ENCODE measurements at places on chromosomes 12 and 14.

- DNase-seq, result no peak
Measured at GRCh38 chr12:9365296-9365695, 157.1 kb upstream of the PZP start.

- no peak for DNase-seq
Measured at GRCh38 chr12:9674226-9674590, 4.7 kb downstream of the CLEC2D start.

GRCh38 chr12:6195665-6196535 lies 4.3 kb upstream of the CD9 start:
- peak; percentile 72 for DNase-seq

- no peak for DNase-seq
Measured at GRCh38 chr12:96034621-96035282, 635 bp downstream of the LTA4H start.

DNA sequence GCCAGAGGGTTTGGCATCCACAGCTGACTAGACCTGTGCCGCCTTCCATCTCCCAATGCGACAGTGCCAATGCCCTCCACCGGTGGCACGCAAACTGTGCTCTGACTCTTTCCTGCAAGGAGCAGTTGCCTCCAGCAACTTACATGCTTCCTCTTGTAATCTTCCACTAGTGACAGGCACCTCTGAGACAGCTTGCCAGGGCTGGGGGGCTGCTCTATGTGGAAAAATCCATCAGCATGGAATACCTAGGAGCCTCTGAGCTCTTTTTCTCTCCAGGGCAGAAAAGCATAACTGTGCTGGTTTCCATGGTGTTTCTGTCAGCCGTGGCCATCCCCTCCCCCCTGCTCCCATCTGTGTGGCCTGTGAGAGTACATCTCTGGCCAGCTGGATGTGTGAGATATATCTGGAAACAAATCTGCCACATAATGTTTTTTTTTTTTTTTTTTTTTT lies 110.6 kb downstream of the MYRFL start:
- DNase-seq, result no peak

- no peak for DNase-seq
Measured at GRCh38 chr12:131619106-131619642, 91.7 kb upstream of the SFSWAP start.

DNA sequence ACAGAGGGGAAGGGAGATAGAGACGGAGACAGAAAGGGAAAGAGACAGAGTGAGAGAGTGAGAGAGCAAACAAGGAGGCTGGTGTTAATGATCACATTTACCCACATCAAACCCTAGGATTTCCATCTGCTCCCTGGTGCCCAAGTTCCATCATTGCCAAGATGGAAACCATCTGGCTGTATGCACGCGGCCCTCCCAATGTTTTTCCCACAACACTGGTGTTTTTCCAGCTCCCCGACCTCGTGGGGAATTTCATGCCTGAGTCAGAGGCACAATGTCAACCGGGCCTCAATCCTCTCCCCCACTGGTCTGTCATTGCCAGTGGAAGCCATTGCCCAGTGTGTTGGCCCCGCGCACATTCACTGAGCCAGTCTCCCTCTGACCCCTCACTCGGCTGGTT lies 19.9 kb upstream of the BDKRB2 start:
- no peak for DNase-seq

DNA sequence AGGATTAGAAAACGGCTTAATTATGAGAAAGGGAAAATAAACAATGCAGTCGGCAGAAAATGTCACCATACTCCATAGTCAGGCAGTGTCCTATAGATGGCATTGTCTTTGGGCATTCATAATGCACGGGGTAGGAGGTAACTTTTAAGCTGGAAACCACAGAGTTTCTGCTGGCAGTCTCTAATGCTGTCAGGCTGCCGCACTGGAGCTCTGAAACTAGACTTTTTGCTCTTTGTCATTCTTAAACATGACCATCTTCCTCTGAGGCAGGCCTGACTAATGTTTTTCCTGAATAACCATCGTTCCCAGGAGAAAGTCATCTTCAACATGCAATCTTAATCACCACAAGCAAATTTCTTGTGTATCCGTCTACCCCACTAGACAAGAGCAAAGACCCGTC lies 108.8 kb downstream of the ETNK1 start:
- DNase-seq, result no peak

GRCh38 chr14:58077621-58078020 lies 74.4 kb downstream of the ARMH4 start:
- no peak for DNase-seq

GRCh38 chr12:66813137-66813892 lies 134.4 kb upstream of the GRIP1 start:
- DNase-seq, result no peak

GRCh38 chr14:91732439-91732838 lies 553 bp upstream of the CATSPERB start:
- no peak for DNase-seq

DNA sequence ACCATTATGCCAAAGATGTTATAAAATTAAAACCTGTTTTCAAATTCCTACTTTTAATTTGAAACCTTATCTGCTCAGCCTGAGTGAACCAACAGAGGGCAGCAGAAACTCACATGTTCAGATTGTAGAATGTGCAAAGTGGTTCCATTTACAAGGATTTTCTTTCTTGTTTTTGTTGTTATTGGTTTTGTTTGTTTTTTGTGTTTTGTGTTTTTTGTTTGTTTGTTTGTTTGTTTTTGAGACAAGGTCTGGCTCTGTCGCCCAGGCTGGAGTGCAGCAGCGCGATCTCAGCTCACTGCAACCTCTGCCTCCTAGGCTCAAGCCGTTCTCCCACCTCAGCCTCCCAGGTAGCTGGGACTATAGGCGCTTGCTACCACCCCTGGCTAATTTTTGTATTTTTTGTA lies 22.8 kb upstream of the GARIN2 start:
- DNase-seq, result peak; percentile 16

DNA sequence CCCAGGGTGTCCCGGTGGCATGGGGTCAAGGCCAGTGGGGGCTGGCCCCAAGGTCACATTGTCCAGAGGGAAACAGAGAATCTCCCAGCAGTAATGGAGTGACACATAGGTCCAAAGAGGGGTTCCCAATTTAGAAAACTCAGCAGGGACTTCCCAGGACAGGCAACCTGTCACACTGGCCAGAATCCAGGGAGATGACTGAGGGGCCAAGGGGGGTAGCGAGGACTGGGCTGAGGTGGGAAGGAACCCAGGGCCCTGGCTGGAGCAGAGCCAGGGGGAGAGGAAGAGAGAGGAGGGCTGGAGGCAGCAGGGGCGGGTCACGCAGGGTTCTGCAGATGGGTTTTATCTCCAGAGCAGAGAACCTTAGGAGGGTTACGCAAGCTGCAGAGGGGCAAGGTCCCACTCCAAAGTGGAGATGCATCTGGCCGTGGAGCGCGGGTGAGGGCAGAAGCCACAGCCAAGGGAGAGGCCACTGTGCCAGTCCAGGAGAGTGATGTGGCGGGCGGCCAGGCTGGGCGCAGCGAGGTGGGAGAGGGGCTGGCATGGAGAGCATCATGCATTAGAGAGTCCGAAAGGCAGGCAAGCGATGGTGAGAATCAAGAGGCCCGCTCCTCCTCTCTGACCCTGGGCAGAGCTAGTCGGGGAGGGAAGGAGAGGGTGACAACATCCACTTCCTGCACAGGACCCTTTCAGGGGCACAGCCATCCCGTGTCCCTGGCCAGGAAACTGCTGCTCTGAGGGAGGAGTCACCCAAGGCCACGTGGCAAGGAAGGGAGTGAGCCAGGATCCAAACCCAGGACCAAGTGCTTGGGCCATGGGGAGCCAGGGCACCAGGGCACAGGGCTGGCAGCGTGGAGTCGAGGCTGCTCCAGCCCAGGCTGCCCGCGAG lies 29.0 kb downstream of the NCOR2 start:
- DNase-seq, result no peak

- DNase-seq, result no peak
Measured at GRCh38 chr12:56677680-56678079, 10.4 kb downstream of the PTGES3 start.

GRCh38 chr12:6340032-6340638 lies 1.7 kb downstream of the TNFRSF1A start:
- no peak for DNase-seq

DNA sequence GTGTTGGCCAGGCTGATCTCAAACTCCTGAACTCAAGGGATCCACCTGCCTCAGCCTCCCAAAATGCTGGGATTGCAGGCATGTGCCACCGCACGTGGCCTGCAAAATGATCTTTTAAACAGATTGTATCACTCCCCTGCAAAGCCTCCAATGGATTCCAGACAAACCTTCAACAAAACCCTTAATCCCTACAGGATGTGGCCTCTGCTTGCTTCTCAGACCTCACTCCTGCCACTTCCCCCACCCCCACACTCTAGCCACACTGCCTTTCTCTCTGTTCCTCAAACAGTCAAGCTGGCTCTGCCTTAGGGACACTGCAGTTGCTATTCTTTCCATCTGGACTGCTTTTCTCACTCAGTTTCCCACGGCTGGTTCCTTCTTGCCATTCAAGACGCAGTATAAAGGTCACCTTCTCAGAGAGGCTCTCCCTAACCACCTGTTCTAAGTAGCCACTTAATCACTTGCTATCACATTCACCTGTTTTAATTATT lies 47.3 kb upstream of the TMED10 start:
- no peak for DNase-seq

DNA sequence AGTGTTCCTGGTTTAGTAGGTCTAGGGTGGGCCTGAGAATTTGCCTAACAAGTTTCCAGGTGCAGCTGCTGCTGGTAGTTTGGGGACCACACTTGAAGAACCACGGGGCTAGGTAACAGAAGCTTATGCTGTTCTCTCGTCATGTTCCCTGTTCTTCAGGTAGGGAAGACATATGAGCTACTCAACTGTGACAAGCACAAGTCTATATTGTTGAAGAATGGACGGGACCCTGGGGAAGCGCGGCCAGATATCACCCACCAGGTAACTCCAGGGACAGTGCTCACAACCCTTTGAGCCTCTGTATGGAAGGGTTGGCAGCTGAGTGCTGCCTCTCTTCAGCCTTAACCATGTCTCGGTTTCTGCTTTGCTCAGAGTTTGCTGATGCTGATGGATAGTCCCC lies 3.5 kb downstream of the EMG1 start:
- DNase-seq, result no peak

DNA sequence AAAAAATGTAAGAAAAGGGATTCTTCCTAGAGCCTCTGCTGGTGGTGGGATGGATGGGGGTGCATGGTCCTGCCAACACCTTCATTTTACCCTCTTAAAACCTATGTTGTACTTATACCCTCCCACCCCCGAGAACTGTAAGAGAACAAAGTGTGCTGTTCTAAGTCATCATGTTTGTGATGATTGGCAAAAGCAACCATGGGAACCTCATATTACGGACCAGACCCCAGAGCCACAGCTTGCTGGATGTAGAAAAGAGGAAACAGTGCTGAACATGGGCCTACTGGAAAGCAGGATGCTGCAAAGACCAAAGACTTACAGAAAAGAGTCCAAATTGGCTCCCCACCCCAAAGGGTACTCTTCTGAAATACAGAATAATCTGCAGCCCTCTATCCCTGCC lies 311.2 kb downstream of the DUSP6 start:
- DNase-seq, result no peak

DNA sequence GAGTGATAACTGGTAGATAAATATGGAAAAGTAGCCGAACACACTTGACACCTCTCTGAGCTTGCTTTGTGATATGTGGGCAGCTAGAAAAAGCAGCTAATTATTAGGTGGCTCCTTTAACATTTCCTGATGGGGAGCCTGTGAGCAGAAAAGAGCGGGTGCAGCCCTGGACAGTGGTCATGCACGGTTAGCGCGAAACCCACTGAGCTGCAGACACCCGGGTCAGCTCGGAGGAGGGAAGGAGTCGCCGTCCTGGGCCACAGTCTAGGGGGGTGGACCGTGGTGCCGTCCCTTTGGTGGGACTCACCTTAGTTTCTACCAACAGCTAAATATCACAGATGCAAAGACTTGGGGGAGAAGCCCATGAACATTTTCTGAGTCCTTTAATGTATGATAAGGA lies 6.6 kb downstream of the COA8 start:
- DNase-seq, result no peak

- DNase-seq, result no peak
Measured at GRCh38 chr12:123479442-123480180, 21.7 kb downstream of the SNRNP35 start.

DNA sequence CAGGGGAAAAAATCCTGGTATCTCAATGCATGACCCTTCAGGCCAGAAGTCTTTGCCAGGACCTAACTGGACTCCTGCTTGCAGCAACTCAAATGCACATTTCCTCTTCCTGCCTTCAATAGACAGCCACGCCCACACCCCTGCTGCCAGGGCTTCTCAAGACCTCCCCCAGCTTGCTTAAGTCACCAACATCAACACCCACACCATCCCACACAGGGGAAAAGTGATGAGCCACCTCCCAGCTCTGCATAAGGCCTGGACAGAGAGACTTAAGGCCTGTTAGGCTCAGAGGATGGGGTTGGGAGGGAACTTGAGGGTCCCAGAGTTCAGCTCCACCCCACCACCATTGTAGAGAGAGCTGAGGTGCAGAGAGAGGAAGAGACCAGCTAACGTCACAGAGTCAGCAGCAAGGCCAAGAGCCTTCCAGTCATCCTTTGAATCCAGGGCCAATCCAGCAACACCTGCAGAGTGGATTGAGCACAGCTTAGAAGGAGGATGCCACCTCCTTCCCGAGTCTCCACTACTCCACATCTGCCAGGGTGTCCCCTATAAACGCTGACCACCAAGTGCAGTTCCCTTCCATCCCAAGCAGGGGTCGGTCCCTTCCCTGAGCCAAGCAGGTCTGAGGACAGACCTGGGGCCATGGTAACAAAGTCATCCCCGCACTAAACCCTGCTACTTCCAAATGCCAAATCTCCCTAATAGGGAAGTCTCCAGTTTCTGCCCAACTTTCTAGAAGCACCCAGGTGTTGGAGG lies 50.0 kb downstream of the KDM2B start:
- peak; percentile 47 for DNase-seq

GRCh38 chr12:15700595-15700994 lies 88.6 kb downstream of the EPS8 start:
- DNase-seq, result no peak

GRCh38 chr14:85413836-85414526 lies 116.0 kb upstream of the FLRT2 start:
- DNase-seq, result no peak

- DNase-seq, result no peak
Measured at GRCh38 chr12:116544656-116545055, 14.5 kb upstream of the MAP1LC3B2 start.

- DNase-seq, result no peak
Measured at GRCh38 chr14:32087907-32088306, 10.8 kb downstream of the ARHGAP5 start.

GRCh38 chr12:112330706-112331105 lies 51.5 kb downstream of the HECTD4 start:
- DNase-seq, result no peak

DNA sequence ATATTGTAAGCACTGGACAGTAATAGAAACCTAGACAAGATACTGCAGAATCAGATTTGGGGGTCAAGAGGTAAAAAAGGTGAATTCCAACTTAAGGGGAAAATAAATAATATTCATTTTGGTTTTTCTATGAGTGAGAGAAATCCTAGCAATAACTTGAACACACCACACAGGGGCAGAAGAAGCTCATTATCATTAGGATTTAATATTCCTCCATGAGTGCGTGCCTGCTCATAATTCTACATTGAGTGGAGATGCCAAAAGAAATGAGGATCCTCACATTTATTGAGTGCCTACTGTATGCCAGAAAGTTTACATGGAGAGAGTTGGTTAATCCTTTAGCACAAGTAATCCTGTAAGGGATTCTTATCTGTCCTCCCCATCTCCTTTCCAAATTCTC lies 40.5 kb upstream of the C14orf132 start:
- DNase-seq, result no peak

- no peak for DNase-seq
Measured at GRCh38 chr12:93089805-93090569, 160.9 kb upstream of the EEA1 start.

GRCh38 chr12:118150625-118151024 lies 14.7 kb downstream of the PEBP1 start:
- no peak for DNase-seq

Measured in stimulated activated CD4-positive, alpha-beta T cell treated with anti-CD3 and anti-CD28 coated beads, Interleukin-1b, Interleukin-23, amount 100 ng/mL, for 4 hours (primary cell).